ENCODE measurements at places on chromosomes 11 and 22.

GRCh38 chr11:131611322-131611721 is 240.9 kb downstream of the NTM start:
- DNase-seq: no peak

- DNase-seq: no peak
These were observed 34.2 kb upstream of the HMOX1 start for GRCh38 chr22:35346596-35347220.

- no peak for DNase-seq
These were observed 8.5 kb downstream of the DCHS1 start for GRCh38 chr11:6646918-6647679.

GRCh38 chr11:47928426-47928825 is 51.9 kb upstream of the PTPRJ start:
- DNase-seq: no peak

- no peak for DNase-seq
These were observed 1.3 kb downstream of the PARVG start for GRCh38 chr22:44181912-44182587.

- no peak for DNase-seq
These were observed 25.2 kb upstream of the MTCH2 start for GRCh38 chr11:47667555-47667954.

GRCh38 chr22:31139866-31140716 is at the start of gene PLA2G3:
Gene PLA2G3 (minus strand): TSS chr22:31140508. CDS start chr22:31140354, 154 bp downstream.
- peak; percentile 96 for DNase-seq

DNA sequence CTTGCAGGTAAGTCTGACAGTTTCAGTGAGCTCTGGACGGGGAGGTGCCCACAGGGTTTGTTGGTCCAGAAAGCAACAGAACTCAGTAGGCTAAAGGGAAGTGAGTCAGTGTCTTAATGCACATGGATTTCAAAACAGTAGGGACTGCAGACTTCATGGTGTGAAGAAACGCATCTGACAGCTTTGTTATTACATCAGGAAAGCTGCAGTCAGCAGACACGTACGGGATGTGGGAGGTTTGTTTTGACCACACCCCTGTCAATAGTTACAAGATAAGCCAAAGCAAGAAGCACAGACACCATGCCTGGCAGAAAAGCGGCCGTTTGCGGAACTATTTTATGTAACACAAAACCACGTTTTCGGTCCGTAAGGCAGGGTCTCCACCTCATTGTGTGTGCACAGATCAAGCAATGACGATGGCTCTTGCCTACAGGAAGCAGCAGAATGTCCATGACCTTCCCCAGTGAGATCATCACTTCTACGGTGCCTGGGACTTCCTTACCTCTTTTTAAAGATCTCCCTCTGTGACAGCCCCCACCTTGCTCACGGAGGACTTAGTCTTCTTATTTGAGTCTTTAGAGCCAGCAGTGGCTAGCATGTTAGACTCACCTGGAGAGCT is 58.2 kb upstream of the FTH1 start:
- no peak for DNase-seq

DNA sequence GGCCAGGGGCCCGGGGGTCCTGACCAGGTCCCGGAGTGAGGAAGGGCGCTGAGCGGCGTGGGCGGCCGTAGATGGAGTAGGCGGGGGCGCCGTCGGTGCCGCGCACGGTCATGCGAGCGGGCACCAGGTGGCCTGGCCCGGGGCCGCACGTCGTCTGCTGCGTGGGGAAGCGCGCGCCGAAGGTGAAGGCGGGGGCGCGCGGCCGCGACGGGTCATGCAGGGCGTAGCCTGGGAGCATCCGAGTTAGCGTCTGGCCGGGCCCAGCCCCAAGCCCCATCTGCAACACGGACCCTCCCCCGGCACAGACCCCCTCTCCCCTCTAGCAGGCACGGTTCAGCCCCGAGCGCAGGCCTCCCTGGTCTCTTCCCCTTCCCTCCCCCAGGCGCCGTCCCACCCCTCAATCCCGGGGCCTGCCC is 1.7 kb upstream of the TYMP start:
- peak; percentile 44 for DNase-seq

GRCh38 chr22:30033901-30034300 is 46.4 kb upstream of the HORMAD2 start:
- no peak for DNase-seq

DNA sequence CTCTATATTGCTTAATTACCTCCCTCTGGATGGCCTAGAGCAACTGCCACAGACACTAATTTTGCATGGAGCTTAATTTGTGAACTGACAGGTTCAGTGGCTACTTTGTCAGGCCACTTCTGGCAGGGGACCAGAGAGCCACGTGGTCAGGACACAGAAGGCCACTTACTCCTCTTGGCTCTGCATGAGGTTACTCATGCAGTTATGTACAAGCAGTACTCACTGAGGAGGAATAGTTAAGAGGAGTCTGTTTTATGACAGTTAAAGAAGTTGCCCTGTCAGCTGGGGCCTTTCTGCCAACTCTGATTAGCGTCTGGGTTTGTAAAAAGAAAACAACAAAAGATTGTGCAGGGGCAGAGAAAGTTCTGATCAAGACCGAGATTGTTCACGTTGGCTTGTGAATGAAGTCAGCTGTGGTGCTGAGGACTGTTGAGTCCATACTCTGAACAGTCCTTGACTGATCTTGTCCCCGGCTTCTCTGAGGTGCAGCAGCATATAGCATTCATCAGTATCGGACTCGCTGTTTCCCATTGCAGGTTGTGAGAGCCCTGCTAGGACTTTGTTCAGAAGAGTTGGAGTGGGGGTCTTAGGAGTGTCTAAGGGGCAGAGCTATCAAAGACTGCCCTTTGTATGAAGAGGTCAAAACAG is 41.4 kb downstream of the PPFIBP2 start:
- peak; percentile 57 for DNase-seq

DNA sequence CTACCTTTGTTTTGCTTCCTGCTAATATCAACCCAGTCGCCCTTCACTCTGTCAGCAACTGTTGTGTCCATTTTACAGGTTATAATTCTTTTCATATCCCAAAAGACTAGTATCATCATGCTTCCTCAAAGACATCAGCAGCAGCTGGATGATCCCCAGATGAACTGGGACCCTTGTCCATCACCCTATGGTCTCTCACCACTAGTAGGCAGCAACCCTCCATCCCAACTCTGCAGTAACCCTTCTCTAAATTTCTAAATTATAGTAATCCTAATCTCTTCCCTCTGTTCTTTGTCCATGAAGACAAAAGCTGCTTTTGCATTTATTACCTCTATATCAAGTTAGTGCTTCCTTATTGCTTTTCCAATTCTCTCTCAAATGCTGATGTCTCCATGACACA is 1025.8 kb downstream of the FAM181B start:
- no peak for DNase-seq

GRCh38 chr22:41780746-41781505 is 19.6 kb upstream of the CCDC134 start:
- no peak for DNase-seq

DNA sequence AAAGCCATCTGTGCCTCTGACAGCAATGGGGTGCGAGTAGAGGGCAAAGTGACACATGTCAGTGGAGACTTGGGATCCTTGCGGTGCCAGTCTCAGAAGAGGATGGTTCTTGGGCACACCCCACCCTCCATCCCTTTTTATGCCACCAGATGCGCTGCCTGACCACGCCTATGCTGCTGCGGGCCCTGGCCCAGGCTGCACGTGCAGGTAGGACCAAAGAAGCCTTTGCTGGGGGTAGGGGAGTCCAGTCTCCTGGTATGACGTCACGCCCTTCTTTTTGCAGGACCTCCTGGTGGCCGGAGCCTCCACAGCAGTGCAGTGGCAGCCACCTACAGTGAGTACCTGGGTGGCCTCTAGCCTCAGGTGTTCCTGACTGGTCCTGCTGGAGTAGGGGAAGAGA is 1.5 kb downstream of the NDUFS8 start:
- DNase-seq: no peak

- DNase-seq: no peak
These were observed 47.3 kb upstream of the TMEM45B start for GRCh38 chr11:129768356-129768755.

DNA sequence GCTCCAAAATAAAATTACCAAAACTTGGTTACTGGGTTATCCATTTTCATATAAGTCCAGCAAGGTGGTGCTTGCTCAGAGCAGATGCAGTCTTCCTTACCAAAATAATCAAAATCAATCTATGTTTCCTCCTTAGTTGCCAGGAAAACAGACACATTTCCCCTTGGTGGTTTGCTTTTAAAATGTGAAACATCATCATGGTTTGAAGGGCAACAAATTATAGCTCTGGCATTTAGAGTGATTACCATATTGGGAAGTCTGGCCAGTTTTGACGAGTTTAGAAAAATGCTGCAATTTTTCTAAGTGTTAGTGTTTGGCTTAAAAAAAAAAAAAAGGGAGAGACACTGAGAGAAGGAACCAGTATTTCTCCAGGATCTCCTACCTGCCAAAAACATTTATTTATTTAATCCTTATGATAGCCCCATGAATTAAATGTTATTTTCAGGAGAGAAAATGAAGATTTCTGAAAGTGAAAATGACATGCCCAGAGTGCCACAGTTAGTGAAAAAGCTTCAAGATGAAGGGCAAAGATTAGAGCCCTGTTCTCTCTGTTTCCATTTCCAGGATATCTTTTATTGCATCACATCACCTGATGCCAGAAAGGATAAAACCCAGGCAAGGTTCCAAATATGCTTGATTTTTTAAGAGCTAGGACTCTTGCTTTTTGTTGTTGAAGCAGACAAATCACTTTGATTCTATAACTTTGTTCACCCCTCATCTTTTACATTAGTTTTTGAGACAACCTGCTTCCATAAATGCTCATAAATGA is 29.6 kb upstream of the TBCEL start:
- DNase-seq: no peak

- no peak for DNase-seq
These were observed 45.5 kb upstream of the NARS2 start for GRCh38 chr11:78620159-78620558.

DNA sequence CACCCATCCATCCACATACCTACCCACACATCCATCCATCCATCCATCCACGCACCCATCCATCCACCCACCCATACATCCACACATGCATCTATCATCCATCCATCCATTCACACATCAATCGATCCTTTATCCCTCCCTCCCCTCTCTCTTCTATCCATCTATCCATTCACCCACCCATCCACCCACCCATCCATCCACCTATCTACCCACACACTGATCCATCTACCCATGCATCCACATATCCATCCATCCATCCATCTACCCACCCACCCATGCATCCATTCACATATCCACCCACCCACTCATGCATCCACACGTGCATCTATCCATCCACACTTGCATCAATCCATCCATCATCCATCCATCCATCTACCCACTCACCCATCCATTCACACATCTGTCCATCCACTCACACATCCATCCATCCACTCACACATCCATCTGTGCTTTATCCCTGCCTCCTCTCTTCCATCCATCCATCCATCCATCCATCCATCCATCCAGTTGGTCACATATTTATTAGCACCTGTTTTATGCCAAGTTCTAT is 366.1 kb downstream of the CTTN start:
- DNase-seq: no peak

- DNase-seq: no peak
These were observed 8.6 kb downstream of the ARAP1 start for GRCh38 chr11:72743321-72744221.

DNA sequence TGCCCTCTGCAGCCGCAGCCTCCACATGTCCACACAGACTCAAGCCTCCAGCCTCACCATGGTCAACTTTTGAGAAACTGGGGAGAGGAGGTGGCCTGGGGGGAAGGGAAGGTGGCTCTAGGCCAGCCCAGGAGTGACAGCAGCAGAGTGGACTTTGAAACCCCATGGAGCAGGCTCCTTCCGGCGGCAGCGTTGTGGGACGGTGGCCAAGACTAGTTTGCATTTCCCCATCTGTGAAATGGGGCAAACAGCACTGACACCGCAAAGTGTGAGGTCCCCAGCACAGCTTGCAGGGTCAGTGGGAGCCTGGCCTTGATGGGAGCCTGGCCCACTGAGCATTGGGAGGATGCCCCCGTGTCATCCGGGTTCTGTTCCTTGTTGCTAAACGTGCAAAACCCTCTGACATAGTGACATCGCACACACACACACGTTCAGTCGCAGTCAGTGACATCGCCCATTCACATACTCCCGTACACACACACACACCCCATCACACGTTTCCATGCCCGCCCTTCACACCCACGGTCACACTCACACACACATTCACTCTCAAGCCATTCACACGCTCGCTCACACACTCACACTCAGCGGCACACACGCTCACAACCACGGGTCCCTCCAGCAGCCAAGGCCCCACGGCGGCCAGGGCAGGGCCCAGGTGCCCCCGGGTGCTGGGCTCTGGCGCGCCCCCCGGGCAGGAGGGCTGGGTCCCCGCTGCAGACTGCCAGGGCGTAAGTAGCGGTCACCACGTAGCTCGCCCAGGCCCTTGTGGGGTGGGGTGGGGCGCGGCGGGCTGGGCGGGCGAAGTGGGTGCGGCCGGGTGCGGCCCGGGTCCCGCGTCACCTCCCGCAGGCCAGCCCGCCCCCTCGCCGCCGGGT is 585 bp downstream of the CYB5R3 start:
- DNase-seq: no peak

- no peak for DNase-seq
These were observed 34.8 kb downstream of the IRAG1 start for GRCh38 chr11:10658621-10659338.

DNA sequence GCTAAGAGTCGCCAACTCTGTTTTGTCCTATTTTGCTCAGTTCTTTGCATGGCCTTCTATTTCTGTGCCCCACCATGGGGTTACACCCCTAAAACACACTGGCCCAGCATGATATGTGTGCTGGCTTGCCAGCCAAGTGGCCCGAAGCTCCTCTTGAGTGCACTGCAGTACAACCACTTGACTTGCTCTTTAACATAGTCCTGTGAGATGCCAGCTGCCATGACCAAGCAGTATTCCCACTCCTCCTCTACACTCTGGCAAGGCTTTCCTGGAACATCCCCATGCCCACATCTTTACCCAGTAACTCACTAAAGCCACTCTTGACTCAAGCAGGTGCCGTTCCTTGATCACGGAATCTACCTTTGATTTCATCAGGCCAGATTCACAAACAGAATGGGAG is 102.9 kb upstream of the GAL start:
- DNase-seq: no peak

DNA sequence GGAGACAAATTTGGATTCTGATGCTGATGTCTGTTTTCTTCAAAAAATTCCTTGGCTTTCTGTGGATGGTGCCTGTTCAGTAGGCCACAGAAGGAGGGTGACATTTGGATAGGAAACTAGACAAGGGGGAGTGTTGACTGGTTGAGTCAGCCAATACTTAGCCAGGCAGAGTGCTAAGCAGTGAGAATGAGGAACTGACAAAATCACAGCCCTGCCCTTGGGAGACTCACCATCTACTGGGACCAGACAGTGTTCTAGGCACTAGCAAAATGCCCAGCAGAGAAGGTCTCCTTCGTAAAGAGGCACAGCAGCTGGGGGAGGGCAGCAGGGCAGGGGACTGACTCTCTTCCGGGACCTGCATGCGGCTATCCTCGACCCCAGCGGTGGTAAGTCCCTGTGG is 190.2 kb downstream of the DSCAML1 start:
- DNase-seq: no peak

GRCh38 chr11:112817376-112817775 is 143.8 kb upstream of the NCAM1 start:
- no peak for DNase-seq
